ENCODE measurements at places on chromosomes 13 and 19. TPM values are rescaled to one million over a fixed set of nuclear protein-coding genes. Genes with fewer than 3 reads are reported as not detected.

The ZNF737 gene
- total RNA-seq: 13.9 TPM

The CEBPA gene
- total RNA-seq: 0.11 TPM

The COL5A3 gene
- total RNA-seq: 1.1 TPM

The NAXD gene
- total RNA-seq: 23.3 TPM

The C19orf81 gene
- 1.7 TPM for total RNA-seq

The THSD1 gene
- total RNA-seq: 0.19 TPM

The PAF1 gene
- total RNA-seq: 40.4 TPM

The DNAAF3 gene
- total RNA-seq: 0.53 TPM

The KLK3 gene
- not detected for total RNA-seq

The GJB2 gene
- 9.0 TPM for total RNA-seq

- peak; percentile 57 for DNase-seq
- peaks cover 40% of the 10 kb centered on the region for H3K4me1 ChIP-seq
- no peaks in the 10 kb centered on the region for H3K27me3 ChIP-seq
- H3K4me3 ChIP-seq: peak overlapping the region; percentile 73
Measured at GRCh38 chr19:45451131-45451849, 16.5 kb upstream of the FOSB start.

- H3K4me1 ChIP-seq: no peaks in the 10 kb centered on the region
- H3K27me3 ChIP-seq: no peaks in the 10 kb centered on the region
- H3K4me3 ChIP-seq: no peak overlapping the region
- DNase-seq: no peak
- no peaks in the 10 kb centered on the region for H3K36me3 ChIP-seq
- H3K27ac ChIP-seq: no peak overlapping the region
Measured at GRCh38 chr19:40302224-40303011, 17.3 kb upstream of the AKT2 start.

GRCh38 chr19:12623361-12624031 lies 12.8 kb downstream of the ZNF791 start:
- peaks cover 46% of the 10 kb centered on the region for H3K36me3 ChIP-seq
- no peak overlapping the region for H3K27ac ChIP-seq
- H3K4me3 ChIP-seq: no peak overlapping the region
- DNase-seq: no peak
- H3K4me1 ChIP-seq: peaks cover 4% of the 10 kb centered on the region
- no peaks in the 10 kb centered on the region for H3K27me3 ChIP-seq

DNA sequence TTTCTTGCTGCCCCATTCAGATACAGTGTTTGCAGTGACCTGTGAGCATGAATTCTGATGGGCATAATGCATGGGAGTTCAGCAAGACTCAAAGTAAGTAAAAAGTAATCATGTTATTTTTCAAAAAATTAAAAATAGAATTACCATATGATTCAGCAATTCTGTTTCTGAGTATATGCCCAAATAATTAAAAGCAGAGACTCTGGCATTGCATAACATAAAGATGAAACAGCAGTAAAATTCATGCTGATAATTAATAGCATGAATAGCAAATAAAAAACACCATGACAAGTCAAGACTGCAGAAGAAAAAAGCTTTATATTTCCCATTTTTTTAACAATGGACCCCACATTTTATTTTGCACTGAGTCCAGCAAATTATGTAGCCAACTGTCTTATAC lies 21.3 kb downstream of the RNF6 start:
- H3K36me3 ChIP-seq: peaks cover 25% of the 10 kb centered on the region
- no peaks in the 10 kb centered on the region for H3K27me3 ChIP-seq
- DNase-seq: no peak

- peaks cover 10% of the 10 kb centered on the region for H3K27me3 ChIP-seq
- no peaks in the 10 kb centered on the region for H3K4me1 ChIP-seq
- no peak for DNase-seq
Measured at GRCh38 chr13:31587698-31588266, 151.5 kb upstream of the RXFP2 start.

DNA sequence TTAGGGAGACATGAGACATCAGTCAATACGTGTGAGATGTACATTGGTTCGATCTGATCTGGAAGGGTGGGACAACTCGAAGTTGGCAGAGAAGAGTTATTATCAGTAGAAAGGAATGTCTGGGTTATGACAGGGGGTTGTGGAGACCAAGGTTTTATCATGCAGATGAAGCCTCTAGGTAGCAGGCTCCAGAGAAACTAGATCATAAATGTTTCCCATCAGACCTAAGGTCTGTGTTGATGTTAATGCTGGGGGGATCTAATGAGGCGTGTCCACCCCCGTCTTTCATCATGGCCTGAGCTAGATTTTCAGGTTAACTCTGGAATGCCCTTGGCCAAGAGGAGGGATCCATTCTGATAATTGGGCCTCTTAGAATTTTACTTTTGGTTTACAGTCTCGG lies 187.0 kb upstream of the KL start:
- no peaks in the 10 kb centered on the region for H3K27me3 ChIP-seq
- H3K4me1 ChIP-seq: no peaks in the 10 kb centered on the region
- H3K36me3 ChIP-seq: no peaks in the 10 kb centered on the region

DNA sequence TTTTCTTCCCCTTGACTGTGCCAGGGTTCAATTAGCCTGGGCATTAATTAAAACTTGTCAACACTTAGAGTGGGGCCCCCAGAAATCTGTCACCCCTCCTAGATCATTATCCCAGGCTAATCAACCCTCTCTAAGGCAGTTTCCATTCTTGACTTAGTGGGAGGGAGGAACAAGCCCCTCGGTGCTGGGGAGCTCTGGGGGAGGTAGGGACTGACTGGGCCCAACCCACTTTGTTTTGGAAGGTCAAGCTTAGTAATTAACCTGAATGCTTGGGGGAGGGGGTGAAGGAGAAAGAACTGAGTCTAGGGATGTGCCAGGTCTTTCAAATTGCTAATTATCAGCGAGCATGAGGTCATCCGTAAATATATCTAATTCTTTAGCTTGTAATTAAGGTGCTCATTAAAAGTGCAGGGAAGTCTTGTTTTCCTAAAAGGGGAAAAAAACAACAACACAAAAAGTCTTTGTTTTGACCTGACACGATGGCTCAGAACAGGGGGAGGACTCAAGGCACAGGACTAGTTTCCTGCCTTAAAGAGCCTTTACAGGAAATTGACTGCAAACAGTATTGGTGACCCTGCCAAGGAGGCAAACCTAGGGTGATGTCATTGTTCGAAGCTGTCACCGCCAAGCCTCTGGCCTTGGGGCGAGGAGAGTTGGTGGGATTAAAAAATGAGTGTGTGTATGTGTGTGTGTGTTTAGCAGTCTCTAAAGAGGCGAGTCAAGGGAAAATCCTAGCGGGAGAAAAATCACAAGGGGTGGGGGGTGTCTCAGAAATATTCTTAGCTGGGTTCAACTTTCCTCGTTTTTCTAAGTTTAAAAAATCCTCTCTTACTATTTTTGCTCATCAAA lies 19.4 kb downstream of the ACTN4 start:
- H3K27ac ChIP-seq: peak overlapping the region; percentile 75
- peaks cover 7% of the 10 kb centered on the region for H3K27me3 ChIP-seq
- peak; percentile 46 for DNase-seq
- H3K36me3 ChIP-seq: peaks cover 16% of the 10 kb centered on the region
- H3K4me1 ChIP-seq: peaks cover 77% of the 10 kb centered on the region
- no peak overlapping the region for H3K4me3 ChIP-seq

DNA sequence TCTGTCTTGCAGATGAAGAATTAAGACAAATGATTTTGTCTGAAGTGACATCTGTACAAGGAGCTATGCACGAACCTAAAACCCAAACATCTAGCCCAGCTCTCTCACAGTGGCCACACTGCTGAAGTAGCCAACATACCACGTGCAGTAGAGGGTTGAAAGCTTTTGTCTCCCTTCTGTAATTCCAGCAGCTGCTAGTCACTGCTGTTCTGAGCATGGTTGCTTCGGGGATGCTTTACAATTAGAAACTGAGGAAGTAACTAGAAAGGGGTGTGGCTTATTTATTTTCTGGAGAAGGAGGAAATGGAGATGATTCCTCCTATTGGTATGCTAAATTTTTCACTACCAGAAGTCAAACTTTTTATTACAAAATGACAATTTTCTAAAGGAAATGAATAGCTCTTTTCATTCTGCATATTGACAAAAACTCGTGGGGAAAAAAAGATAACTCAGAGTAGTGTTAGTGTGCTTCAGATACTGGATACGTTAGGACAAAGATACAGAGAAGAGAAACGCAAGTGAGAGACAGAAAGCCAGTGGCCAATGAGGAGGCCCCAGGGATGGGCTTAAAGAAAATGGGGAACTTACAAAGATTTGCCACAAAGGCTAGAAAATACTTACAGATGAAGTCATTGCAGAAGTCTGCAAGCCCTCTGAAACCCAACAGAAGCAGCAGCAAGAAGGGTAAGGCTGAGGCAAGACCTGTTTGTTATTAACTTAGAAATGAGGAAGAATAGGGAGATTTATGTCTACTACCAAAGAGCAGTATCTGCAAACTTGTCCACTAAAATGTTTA lies 192.7 kb upstream of the MIR17HG start:
- H3K4me3 ChIP-seq: no peak overlapping the region
- H3K36me3 ChIP-seq: no peaks in the 10 kb centered on the region
- no peaks in the 10 kb centered on the region for H3K4me1 ChIP-seq
- no peak for DNase-seq
- peaks cover 16% of the 10 kb centered on the region for H3K27me3 ChIP-seq

- H3K36me3 ChIP-seq: no peaks in the 10 kb centered on the region
- no peaks in the 10 kb centered on the region for H3K27me3 ChIP-seq
- H3K4me1 ChIP-seq: no peaks in the 10 kb centered on the region
Measured at GRCh38 chr13:25987987-25988386, 63.8 kb downstream of the SHISA2 start.

- no peak overlapping the region for H3K4me3 ChIP-seq
- H3K36me3 ChIP-seq: no peaks in the 10 kb centered on the region
- no peak overlapping the region for H3K27ac ChIP-seq
- no peak for DNase-seq
- H3K4me1 ChIP-seq: peaks cover 9% of the 10 kb centered on the region
- peaks cover 36% of the 10 kb centered on the region for H3K27me3 ChIP-seq
Measured at GRCh38 chr19:51461723-51462161, 3.5 kb upstream of the SIGLEC8 start.

GRCh38 chr13:97520866-97521265 lies 86.9 kb downstream of the RAP2A start:
- no peak for DNase-seq
- H3K27ac ChIP-seq: no peak overlapping the region
- no peaks in the 10 kb centered on the region for H3K4me1 ChIP-seq
- H3K27me3 ChIP-seq: peaks cover 8% of the 10 kb centered on the region

- H3K27me3 ChIP-seq: peaks cover 14% of the 10 kb centered on the region
- peak overlapping the region; percentile 51 for H3K27ac ChIP-seq
- peak; percentile 94 for DNase-seq
- peak overlapping the region; percentile 2 for H3K4me3 ChIP-seq
- peaks cover 17% of the 10 kb centered on the region for H3K4me1 ChIP-seq
Measured at GRCh38 chr19:11535792-11536595, 2.7 kb upstream of the CNN1 start.

GRCh38 chr13:91704398-91704797 lies 306.0 kb downstream of the GPC5 start:
- no peak overlapping the region for H3K27ac ChIP-seq
- no peaks in the 10 kb centered on the region for H3K27me3 ChIP-seq
- H3K4me3 ChIP-seq: no peak overlapping the region
- no peak for DNase-seq

- peaks cover 1% of the 10 kb centered on the region for H3K36me3 ChIP-seq
- peak; percentile 98 for DNase-seq
- H3K27me3 ChIP-seq: peaks cover 5% of the 10 kb centered on the region
- peak overlapping the region; percentile 99 for H3K27ac ChIP-seq
- H3K4me1 ChIP-seq: peaks cover 25% of the 10 kb centered on the region
Measured at GRCh38 chr13:97432917-97433726, 847 bp upstream of the RAP2A start.

GRCh38 chr13:113620036-113620796 lies 35.7 kb downstream of the TFDP1 start:
- H3K27ac ChIP-seq: no peak overlapping the region
- no peak for DNase-seq
- H3K36me3 ChIP-seq: peaks cover 15% of the 10 kb centered on the region
- H3K4me3 ChIP-seq: no peak overlapping the region
- H3K27me3 ChIP-seq: no peaks in the 10 kb centered on the region
- no peaks in the 10 kb centered on the region for H3K4me1 ChIP-seq

DNA sequence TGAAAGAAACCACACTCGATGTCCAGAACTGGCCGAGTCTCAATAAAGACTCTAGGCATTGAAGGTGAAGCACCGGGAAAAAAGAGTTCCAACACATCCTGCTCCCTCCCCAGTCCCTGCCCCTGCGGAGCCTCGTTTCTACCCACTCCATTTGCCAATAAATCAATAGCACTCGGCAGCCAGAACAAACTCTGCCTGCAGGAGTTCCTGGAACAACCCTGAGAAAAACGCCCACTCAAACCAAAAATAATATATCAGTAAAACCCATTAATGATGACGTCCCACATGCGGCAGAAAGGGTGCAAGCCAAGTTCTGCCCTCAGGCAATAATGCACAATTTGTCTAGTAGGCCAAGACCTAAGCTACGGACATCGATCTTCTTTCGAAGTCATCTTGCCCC lies 41.0 kb downstream of the PDCD5 start:
- no peak overlapping the region for H3K27ac ChIP-seq
- no peaks in the 10 kb centered on the region for H3K4me1 ChIP-seq
- no peak overlapping the region for H3K4me3 ChIP-seq
- peaks cover 22% of the 10 kb centered on the region for H3K36me3 ChIP-seq
- H3K27me3 ChIP-seq: no peaks in the 10 kb centered on the region

- H3K4me1 ChIP-seq: no peaks in the 10 kb centered on the region
- no peak overlapping the region for H3K27ac ChIP-seq
- H3K36me3 ChIP-seq: peaks cover 21% of the 10 kb centered on the region
- no peak for DNase-seq
- H3K27me3 ChIP-seq: no peaks in the 10 kb centered on the region
Measured at GRCh38 chr13:36323951-36324566, 22.1 kb downstream of the SPART start.

DNA sequence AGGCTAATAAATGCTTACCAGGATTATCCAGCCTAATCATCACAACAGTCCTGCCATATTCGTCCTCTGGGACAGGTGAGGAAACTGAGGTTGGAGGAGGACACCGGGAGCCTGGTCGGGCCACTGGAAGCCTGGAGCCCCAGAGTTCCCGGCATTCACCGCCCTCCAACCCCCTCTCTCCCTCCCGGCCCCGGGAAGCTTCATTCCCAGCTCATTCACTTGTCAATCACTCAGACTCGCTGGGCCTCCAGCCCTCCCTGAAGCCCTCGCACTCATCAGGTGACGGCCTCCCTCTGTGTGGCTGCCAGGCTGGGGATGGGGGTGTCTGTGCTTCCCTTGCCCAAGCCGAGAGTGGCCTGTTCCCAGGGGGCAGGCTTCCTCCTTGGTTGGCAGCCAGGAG lies 22.5 kb upstream of the ZNF99 start:
- peaks cover 2% of the 10 kb centered on the region for H3K27me3 ChIP-seq
- H3K36me3 ChIP-seq: no peaks in the 10 kb centered on the region
- H3K27ac ChIP-seq: no peak overlapping the region
- H3K4me3 ChIP-seq: no peak overlapping the region
- H3K4me1 ChIP-seq: no peaks in the 10 kb centered on the region
- no peak for DNase-seq

DNA sequence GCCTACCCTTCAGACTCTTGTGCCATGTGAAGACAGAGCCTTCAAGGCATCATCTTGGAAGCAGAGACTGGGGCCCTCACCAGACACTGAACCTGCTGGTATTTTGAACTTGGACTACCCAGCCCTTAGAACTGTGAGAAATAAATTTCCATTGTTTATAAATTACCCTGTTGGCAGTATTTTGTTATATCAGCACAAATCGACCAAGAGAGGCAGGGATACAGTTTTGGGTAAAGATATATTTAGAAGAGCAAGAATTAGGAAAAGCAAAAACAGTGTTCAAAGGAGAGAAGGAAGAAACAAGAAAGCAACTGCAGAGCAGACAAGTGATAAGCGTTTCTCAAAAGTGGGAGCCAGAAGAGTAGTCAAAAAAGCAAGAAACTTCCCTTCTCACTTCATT lies 600.8 kb downstream of the DCT start:
- peaks cover 3% of the 10 kb centered on the region for H3K27me3 ChIP-seq
- H3K4me3 ChIP-seq: no peak overlapping the region
- no peak for DNase-seq
- H3K4me1 ChIP-seq: no peaks in the 10 kb centered on the region
- H3K36me3 ChIP-seq: no peaks in the 10 kb centered on the region
- no peak overlapping the region for H3K27ac ChIP-seq
